ENCODE measurements at places on chromosomes 1 and 21.

GRCh38 chr1:44829506-44830384 lies 13.3 kb downstream of the PTCH2 start:
- DNase-seq = no peak

GRCh38 chr21:42341776-42342542 lies 8.8 kb downstream of the TFF2 start:
- DNase-seq = no peak

GRCh38 chr21:41167348-41168342 lies at the start of gene BACE2:
TSS of gene BACE2 (plus strand) at chr21:41168160. CDS start at chr21:41168264, 104 bp downstream.
- DNase-seq = peak; percentile 36

DNA sequence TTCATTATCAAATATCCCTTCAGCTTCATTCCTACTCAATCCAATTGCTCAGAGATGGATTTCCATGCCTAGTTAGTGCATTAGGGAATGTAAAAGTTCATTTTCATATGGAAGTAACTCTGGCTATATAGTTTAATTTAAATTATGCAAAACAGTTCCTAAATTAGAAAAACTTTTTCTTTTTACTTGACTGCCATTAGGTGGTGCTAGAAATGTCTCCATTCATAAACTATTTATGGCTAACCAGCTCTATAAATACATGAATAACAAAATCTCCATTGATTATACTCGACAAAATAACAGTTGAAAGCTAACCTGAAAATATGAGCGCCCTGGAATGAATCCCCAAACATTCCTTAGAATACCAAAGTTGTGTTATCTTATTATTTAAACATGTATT lies 311.4 kb downstream of the USH2A start:
- no peak for DNase-seq

DNA sequence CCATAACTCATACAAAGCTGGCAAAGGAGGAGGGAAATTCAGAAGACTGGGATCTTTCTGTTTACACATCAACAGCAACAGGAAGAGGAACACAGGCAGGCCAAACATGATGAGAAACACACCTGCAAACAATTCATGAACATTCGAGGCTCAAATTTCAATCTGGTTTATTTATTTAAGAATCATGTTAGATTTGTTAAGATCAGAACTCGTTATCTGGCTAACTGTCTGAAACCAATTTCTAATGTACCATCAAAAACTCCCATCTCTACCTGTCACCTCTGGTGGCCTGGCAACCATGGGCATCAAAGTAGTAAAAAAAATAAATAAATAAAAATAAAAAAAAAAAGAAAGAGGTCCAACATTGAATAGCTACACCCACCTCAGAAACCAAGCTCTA lies 9.8 kb downstream of the LBR start:
- DNase-seq = no peak

DNA sequence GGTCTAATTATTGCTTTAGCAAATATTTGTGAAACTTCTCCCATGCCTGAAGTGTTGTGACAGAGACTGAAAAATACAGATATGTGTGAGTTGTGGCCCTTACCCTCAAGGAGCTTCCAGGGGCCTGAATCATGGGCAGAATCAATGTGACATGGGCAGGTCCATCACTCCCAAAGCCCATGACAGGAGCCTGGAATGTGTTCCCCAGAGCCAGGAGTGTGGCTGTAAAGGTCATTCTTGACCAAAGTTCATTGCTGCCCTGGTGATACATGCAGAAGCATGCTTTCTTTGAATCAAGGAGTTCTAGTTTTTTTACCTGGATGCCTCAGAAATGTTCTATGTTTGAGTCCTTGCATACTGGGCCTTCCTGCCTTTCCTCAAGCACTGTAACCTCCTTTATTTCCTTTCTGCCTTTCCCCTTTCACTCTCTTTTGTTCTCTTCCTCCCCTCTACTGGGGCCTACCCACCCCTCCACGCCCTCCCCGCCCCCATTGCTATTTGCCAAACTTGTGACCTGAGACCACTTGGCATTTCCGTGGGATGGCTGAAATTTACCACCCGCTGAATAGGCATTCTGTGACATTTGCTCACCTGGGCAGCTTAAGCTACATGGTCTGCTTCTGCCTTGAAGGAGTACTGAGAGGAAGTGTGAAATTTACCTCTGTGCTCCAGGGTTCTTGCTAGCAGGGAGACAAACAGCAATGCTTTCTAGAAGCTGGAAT lies 19.7 kb downstream of the PBX1 start:
- no peak for DNase-seq

DNA sequence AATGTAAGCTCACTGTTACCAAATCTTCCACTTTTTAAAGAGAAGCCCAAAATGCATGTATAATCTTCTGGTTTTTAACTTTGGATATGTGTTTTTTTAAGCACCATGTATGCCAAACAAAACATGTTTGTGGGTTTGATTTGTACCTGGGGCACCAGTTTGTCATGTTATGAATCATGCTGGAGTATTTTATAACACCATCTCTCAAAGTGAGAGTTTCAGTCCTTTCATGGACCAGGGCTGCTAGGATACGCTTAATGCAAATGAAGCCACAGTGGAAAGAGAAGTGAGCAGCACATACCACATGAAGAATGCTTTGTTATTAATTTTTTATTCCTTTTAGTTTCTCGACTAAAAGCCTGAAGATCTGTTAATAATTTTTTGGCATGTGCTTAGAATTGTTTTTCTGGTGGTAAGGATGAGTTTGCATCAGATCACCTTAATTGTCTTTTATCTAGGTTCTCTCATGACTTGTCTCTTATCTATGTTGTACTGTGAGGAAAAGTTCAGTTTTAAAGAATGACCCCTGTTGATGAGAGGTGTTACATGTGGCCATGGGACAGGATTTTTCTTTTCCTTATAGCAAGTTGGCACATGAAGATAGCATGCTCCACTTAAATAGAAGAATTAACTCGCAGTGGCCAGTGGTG lies 2.0 kb upstream of the RABGAP1L start:
- DNase-seq = peak; percentile 34

DNA sequence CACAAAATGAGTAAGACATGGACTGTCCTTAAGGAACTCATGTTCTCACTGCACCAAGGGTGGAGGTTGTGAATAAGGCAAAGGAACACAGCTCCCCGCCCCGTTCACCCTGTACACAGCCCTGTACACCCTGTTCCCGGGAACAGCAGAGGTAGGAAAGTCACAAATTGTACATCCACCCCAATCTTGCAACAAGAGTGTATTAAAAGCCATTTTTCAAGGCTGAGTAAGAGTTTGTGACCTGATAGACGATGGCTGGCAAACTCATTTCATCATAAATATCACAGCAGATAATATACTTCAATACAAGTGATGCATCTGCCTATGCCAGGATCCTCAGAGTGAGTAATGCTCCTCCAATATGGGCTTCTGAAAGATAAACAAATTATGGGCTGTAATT lies 52.5 kb upstream of the CAMK1G start:
- no peak for DNase-seq

DNA sequence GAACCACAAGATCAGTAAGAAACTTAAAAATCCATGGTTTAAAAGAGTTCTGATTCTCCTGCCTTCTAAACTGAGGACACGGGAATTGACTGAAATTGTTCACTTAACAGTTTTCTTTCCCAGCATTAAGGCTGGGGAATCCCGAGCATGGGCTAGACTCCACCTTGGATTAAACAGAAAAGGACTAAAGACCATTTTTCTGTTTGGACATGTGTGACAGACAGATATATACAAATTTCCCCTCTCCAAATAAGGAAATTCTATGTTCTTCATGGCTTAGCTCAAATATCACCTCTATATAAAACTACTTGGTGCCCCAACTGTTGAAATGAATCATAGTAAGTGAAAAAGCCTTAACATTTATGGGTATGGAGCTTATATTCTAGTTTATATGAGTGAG lies 85.0 kb downstream of the UROD start:
- DNase-seq = no peak

DNA sequence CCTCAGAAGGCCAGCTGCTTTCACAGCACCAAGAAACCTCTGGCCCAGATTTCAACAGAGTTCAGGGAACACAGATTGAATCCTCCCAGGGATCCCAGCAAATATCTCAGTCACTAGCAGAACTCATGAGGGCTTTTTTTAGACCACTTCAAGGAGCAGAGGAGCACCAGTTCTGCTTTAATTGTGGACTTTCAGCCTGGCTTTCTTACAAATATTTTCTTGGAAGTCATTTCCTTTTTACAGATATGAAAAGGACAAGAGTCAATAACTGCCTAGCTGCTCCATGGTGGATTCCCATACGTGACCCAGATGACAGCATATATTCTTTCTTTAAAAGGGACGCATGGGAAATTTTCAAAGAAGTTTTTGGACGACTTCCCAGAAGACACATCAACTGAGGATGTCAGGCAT lies 6.4 kb upstream of the LRRC8B start:
- DNase-seq = no peak

DNA sequence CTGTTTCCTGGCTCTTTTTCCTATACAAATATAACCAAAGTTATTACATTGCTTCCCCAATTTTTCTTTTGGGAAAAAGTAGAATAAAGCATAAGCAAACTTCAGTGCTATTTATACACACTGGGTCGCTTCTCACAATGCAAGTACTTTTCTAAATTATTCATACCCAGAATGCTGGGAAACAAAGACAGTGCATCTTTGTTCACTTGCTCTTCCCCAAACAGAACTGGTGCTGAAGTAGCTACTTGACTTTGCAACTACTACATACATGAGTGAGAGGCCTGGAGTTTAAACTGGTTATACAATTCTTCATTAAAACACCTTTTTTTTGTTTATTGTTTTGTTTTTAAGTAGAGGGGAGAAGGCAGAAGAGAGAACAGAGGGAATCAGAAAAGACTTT lies 40.2 kb downstream of the STX6 start:
- no peak for DNase-seq

GRCh38 chr21:40099809-40100208 lies 232.6 kb downstream of the PCP4 start:
- no peak for DNase-seq

- no peak for DNase-seq
Observed at GRCh38 chr1:19909971-19910370, 13.4 kb downstream of the PLA2G2E start.

GRCh38 chr1:221469476-221469875 lies 272.4 kb downstream of the DUSP10 start:
- no peak for DNase-seq

GRCh38 chr1:66938613-66939012 lies 13.8 kb downstream of the MIER1 start:
- DNase-seq = no peak

GRCh38 chr1:15504436-15504835 lies 19.6 kb downstream of the CASP9 start:
- DNase-seq = no peak

DNA sequence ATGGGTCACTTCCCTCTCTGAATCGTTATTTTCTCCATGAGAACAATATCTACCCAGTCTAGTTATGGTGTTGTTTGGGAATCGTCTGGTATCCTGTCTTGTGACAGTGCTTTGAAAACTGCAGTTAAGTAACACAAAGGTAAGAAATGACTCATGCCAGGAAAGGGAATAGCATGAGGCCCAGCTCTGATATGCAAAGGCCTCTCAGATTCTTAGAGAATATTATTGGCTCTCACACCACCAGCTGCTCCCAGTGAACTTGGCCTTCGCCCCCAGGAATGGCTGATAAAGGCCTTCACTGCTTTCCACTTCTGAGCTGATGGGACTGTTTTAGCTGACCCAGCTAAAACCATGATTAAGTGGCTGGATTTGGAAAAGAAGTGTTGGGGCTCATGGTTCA lies 27.1 kb downstream of the NEK2 start:
- DNase-seq = no peak

DNA sequence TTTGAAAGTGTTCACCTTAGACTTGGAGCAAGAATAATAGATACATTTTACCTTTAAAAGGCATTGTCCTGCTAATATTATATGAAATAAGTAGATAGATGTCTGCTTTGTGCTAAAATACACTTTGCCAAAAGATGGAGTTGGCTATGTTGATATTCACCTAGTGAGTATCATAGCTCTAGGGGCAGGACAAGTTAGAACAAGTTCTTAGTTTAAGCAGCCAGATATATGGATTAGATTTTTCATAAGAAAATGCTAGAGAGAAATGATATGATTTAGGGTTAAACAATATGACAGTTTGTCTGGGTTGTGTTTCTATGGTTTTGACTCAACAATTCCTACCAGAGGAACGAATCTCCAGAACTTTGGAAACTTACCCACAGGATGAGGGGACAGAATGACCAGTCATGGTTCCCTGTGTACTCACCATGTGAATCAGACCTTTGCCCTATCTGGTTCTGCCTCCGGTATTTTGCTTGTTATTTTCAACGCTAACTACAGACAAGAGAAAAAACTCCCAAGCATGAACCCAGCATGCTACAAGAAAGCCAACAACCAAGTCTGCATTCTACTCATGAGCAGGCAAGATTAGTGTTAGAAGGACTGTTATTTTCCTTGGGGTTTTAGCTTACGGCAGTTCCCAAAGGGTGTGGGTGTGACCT lies 1.7 kb downstream of the F5 start:
- peak; percentile 19 for DNase-seq

DNA sequence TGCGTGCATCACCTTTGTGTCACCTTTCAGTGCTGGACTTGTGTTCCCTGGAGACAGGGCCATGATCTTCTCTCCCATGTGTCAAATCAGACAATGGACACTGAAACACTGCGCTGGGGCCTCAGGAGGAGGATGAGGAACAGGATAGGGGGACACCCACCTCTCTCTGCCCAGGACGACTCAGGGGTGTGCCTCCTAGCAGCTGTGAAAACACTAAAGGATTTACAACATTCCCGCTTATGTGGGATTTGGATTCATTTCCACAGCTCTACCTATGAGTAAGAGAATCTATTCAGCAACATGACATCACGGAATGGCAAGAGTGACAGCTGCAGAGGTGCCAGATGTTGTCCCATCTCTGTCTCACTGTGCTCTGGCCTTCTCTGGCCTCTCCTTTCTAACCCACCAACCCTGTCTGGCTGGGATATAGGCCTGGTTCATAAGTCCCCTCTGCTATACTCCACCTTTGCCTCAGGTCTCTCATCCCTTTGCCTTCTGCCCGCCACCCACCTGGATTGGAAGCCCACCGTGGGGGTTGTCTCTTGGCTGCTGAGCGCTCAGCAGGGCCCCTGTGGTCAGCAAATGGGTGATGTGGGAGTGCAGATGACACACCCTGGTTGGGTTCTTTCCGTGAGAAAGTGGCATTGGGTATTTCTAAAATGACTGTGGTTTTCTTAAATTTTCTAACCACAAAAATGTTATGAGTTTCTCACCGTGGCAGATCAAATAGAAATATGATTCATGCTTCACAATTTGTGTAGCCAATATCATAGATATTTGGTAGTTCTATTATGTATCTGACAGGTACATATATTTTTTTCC lies 47.1 kb upstream of the TLR5 start:
- peak; percentile 71 for DNase-seq

DNA sequence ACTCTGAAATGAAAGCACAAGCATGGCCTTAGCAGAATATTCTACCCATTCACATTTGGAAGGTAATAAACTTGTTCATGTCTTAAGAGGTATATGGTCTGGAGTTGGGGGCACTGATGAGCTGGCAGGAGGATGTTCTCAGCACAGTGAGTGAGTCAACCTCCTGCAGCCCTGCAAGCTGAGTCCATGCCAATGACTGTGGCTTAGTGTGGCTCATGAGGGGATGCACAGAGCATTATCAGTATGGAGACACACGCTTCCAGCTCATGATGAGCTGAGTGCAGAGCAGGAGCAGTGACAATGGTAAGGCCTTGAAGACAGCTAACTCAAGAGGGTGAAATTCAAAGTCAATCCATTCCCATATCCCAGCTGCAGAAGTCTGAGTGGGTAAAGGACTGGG lies 102.3 kb downstream of the TNFSF18 start:
- DNase-seq = no peak

- DNase-seq = no peak
Observed at GRCh38 chr1:206002160-206002559, 1.0 kb downstream of the RAB7B start.

Measured in activated naive CD4-positive, alpha-beta T cell treated with anti-CD3 and anti-CD28 coated beads, Interleukin-2, amount 50 U/mL, for 16 hours (primary cell).